ENCODE measurements at places on chromosomes 2 and 18.

GRCh38 chr2:187002242-187002641, 153.3 kb upstream of the ZSWIM2 start:
- DNase-seq, result no peak

- no peak for DNase-seq
Observed at GRCh38 chr18:6427286-6427685, 12.6 kb upstream of the L3MBTL4 start.

DNA sequence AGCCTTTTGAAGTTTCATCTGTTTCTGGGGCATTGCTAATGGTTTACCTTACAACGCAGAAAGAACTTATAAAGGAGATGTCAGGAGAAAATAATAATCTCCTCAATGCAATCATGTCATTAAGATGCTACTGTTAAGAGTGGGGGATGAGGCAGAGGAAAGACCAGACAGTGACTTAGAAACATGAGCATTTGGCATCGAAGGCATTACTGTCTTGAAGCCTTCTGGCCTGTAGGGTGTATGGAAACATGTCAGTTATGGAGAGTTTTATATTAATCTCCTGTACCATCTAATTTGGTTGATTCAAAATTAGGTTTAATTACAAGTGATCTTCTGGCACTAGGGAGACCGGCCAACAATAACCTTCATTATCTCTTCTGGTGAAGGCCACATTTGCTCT, 32.5 kb downstream of the CDC42EP3 start:
- DNase-seq, result no peak

DNA sequence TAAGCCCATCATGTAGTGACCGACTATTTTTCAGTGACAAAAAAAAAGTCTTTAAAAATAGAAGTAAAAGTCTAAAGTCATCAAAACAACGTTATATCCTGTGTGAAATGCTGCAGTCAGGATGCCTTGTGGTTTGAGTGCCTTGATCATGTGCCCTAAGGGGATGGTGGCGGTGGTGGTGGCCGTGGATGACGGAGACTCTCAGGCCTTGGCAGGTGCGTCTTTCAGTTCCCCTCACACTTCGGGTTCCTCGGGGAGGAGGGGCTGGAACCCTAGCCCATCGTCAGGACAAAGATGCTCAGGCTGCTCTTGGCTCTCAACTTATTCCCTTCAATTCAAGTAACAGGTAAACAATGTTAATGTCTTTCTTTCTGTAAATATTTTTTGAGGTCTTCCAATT, at the start of gene CD28:
Gene CD28, plus strand, starts transcription at position 237 of the 400 bp plus-strand sequence. Its CDS starts 58 bp downstream, at position 295.
- no peak for DNase-seq

DNA sequence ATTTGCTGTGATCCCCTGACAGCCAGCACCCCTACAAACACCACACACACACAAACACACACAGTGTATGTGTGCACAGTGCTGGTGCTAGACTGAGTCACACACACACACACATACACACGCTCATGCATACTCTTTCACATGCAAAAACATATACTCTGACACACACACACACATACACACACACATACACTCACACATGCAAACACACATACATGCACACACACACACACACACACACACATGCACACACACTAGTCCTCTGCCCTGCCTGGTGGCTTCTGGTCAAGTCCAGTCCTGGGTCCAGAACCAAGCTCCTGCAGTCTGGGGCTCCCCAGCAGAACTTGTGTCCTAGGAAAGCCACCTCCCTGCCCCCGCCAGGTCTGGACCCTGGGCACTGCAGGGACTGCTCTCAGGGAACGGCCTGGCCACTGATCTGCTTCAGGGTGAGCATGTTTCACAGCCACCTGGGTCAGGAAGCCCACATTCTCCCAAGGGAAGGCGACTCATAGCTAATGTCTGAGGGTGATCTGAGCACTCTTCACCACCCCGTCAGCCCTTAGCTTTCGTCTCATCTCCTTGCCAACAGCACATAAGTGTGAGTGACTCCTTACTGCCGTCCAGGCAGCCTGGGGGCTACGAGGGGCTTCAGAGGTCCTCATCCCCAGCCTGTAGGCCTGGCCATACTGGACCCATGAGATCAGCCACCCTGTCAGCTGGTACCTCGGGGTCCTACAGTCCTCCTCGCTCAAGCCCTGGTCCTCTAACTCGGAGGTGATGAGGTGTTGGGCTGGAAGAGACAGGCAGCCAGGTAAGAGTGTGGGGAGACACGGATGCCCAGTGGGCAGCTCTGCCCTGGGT, 88.1 kb downstream of the MCFD2 start:
- DNase-seq, result no peak

GRCh38 chr2:207565736-207566500, 36.2 kb downstream of the CREB1 start:
- no peak for DNase-seq

- no peak for DNase-seq
Observed at GRCh38 chr18:67363694-67364093, 152.8 kb downstream of the DSEL start.

GRCh38 chr2:90221300-90221651, 1529.8 kb downstream of the RPIA start:
- DNase-seq, result no peak

- DNase-seq, result no peak
Observed at GRCh38 chr2:39017334-39017733, 103.5 kb downstream of the SOS1 start.

DNA sequence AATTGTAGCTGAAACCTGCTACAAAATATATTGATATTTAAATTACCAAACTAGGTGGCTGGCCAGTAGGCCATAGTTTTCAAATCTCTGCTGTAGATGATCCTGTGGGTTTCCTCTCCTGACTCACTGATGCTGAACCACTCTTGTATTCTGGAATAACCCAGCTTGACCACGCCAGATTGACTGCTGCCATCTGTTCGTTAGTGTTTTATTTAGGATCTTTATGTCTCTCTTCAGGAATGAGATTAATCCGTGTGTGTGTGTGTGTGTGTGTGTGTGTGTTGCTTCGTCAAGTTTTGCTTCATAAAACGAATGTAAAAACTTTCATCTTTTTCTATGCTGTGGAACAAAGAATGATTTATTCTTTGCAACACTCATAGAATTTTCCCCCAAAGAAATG, 187.1 kb downstream of the DYSF start:
- DNase-seq, result no peak

Measured in NCI-H146 (cell line).